NCI-H1694 (cell line): ENCODE measurements at places on chromosomes 2 and 18.

DNA sequence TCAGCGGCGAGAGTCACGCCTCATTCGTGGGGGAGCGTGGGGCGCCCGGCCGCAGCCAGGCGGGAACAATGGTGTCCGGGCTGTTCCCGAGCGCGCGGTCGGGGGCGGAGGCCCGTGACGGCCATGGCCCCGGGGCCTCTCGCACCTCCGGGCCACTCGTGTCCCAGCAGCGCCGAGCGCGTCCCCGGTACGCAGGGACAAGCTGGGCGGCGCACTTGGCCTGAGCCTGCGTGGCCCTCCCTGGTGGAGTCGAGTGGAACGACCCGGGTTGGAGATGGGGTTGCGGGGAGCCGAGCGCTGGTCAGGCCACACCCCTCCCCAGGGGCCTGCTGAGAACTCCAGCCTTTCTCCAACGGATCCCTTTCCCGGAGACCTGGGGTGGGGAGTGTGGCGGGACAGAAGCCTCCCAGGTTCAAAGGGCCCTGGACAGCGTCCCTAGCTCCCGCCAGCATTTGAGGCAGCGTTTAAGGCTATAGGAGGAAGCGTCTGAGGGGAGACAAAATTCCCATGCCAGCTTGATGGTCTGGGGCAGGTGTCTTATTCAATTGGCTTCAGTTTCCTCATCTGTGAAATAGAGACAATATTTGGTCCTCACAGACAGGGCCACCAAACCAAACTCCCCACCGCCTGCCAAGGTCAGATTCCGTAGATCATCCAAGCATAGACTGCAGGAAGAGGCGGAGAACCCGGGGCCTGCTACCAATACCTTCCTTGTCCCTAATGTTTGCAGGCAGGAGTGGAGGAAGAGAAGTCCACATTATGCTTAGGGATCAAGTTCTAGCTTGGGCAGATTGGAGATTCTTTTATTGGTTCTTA, 553 bp downstream of the CNDP2 start:
- DNase-seq: no peak

DNA sequence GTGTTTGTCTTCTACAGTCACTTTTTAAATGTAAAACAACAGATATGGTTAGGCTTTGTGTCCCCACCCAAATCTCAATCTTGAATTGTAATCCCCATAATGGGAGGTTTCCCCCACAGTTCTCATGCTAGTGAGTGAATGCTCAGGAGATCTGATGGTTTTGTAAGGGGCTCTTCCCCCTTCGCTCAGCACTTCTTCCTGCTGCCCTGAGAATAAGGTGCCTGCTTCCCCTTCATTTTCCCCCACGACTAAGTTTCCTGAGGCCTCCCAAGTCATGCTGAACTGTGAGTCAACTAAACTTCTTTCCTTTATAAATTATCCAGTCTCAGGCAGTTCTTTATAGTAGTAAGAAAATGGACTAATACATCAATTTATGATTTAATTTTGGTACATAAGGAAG, 118.0 kb upstream of the SNTG2 start:
- DNase-seq: no peak

- DNase-seq: no peak
Measured at GRCh38 chr18:70418546-70419311, 129.9 kb downstream of the SOCS6 start.

DNA sequence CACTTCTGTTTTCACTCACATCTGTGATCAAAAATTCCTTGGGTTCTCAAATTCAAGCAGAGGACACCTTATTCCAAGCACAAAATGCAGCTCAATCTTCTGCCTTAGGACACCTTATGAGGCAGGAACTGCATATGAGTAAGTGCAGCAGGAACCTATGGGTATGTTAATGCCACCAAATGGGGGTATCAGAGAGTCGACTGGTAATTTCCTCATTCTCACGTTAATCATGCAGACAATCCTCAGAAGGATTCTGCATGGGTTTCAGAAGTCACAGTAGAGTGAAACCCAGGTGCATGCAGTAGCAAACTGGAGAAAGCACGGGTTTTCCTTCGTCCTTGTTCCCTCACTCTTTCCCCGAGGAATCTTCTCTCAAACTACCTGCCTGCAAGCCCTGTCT, 452.8 kb downstream of the CBLN2 start:
- DNase-seq: no peak
